ENCODE measurements at places on chromosomes 5 and 9.

GRCh38 chr5:115599502-115599901 is 2.8 kb downstream of the TICAM2 start:
- DNase-seq: no peak

DNA sequence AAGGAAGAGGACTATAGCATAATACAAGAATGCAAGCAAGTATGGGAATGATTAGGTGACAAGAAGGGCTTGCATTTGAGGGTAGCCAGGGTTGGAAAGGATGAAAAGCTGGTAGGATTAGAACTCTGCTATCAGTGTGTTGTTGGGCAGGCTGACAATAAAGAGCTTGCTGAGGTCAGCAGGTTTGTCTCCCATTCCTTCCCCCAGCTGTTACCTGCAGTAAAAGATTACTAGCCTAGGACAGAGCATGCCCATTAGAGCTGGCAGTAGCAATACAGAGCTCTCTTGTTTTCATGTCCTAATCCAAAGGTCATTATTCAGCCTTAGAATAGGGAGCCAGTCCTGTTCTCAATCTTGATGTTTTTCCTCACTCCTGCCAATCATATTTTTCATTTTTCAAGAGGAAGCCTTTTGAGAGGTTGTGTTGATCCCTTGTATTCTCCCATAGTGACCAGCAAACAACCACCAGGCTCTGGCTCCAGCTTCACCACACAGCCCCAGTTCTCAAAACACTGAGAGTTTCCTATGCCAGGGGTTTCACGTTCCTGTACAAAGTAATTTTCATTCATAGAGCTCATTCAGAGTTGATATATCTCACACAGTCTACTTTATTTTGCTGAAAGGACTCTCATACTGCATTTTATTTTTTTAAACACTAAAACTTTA is 71.7 kb downstream of the OR2K2 start:
- DNase-seq: no peak

DNA sequence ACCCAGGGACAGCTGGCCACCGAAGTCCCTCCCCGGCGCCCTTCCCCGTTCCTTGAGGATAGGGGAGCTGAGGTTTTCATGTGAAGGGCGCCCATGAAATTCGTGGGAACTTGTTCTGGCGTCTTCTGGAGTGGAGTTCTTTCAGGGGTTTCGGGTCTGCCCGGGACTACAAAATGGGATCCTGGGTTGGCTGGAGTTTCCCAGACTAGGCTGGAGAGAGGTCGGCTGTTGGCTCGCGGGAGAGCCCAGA is 3.6 kb upstream of the RGMB start:
- no peak for DNase-seq

DNA sequence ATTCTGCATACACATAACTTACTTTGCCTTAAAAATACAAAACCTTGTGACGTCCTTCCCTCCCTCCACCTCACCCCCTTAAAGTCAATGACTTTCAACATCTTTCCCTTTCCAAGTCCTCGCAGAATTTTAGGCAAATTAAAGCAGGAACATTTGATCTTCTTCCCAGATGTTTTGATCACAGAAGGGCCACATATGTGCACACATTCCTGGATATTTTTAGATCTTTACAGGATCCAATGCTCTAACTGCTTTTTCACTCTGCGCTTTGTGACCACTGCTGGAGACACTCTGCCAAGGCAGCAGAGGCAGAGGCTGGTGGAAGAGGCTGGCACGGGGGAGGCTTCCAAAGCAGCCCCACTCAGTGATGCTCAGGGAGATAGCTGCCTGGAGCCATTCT is 130.7 kb downstream of the SEC61B start:
- no peak for DNase-seq

GRCh38 chr5:94267350-94267899 is 351.0 kb downstream of the KIAA0825 start:
- DNase-seq: no peak

DNA sequence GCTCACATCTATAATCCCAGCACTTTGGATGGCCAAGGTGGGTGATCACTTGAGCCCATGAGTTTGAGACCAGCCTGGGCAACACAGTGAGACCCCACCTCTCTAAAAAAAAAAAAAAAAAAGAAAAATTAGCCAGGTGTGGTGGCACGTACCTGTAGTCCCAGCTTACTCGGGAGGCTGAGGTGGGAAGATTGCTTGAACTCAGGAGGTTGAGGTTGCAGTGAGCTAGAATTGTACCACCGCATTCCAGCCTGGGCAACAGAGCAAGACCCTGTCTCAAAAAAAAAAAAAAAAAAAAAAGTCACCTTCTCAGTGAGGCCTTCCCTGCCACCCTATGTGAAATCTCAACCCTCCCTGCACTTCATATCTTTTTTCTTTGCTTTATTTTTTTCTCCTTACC is 14.0 kb upstream of the SEPTIN8 start:
- DNase-seq: no peak

DNA sequence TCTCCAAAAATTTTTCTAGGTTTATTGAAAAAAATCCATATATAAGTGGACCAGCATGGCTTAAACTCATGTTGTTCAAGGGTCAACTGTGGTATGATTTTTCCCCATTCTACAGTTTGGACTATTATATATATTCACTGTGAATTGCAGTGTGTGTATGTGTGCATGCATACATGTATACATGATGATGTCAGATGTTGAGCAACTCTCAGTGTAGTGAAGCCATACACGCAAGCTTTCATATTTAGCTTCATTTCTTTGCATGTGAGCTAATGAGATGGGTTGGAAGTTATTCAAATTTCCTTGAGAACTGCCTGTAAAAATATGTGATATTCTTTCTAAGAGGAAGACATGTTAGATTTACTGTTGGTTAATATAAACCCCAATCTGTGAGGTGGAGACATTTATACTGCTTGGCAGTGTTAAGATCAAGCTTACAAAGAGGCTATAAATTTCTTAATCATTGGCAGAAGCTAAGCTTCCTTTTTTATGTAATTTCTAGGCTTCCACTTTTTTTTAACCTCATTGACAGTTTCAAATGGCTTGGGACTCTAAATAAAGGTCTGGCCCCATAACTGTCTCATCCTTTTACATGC is 134.8 kb downstream of the GABRG2 start:
- DNase-seq: no peak

GRCh38 chr5:170120576-170120975 is 14.9 kb downstream of the FOXI1 start:
- DNase-seq: peak; percentile 76

GRCh38 chr5:80964919-80965318 is 4.8 kb downstream of the RASGRF2 start:
- no peak for DNase-seq

DNA sequence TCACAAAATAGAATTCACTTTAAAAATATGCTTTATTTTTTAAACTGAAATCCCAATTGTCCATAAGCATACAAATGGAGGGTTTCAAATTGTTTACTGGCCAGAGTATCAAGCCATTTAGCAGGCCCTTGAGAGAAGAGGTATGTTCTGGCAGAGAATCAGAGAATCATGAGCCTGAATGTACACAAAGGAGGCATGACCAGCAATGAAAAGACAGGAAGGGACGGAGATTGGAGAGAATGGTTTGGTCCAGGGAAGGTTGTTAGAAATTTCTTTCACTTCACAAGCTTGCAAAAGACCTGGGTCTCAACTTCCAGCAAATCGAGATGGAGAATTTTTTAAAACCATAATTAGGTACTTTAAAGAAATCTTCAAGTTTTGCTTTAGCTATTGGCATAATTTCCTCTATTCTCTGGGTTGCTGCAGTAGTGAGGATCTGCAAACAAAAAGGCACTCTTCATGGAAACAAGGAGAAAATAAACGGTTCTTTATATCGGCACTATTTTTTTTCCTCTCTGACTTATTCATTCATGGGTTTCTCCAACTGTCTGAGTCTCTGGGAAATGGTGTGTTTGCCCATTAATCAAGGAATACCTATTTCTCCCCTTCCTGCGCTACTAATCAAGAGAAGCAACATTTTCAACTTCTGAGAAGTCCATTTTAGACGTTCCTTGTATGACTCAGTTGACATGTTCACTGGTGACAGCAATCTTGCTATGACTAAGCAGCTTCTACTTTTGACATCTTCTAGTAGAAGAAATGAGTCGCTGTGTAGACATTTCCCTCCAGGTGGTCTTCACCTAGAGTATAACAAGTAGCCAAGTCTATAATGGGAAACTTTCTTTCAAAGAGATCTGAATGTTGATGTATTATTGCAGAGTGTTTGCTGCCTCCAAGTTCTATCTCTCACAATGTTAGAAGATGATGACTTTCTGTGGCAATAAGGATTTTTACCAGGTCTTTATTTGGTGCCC is 23.1 kb upstream of the ERCC6L2 start:
- peak; percentile 11 for DNase-seq

DNA sequence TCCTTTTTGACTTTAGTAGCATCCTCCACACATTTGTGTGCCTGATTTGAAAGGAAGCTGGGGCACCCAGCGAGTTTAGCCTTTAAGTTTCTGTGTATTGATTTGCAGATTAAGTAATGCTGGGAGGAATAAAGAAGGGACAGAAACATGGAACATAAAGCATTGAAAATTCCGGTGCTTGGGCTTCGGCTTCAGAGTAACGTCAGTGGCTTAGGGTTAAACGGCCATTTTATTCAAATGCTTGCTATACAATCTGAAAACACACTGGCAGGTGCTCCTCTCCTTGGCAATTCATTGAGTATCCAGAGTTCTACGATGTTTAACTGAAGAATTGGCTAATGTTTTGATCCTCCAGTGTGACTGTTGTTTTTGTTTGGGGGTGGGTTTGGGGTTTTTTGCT is 58.0 kb upstream of the FSD1L start:
- DNase-seq: no peak

DNA sequence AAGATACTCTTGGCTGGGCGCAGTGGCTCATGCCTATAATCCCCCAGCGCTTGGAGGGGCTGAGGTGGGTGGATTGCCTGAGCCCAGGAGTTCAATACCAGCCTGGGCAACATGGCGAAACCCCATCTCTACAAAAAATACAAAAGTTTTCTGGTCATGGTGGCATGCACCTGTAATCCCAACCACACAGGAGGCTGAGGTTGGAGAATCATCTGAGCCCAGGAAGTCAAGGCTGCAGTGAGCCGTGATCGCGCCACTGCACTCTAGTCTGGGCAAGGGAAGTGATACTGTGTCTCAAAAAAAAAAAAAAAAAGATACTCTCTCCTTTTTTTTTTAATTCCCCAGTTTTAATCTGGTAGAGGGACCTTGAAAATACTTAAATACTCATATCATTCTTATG is 15.0 kb downstream of the ANKRD33B start:
- no peak for DNase-seq

GRCh38 chr5:36696059-36696673 is 89.8 kb downstream of the SLC1A3 start:
- peak; percentile 55 for DNase-seq

- DNase-seq: no peak
Observed at GRCh38 chr5:2105141-2105540, 222.4 kb upstream of the IRX4 start.

DNA sequence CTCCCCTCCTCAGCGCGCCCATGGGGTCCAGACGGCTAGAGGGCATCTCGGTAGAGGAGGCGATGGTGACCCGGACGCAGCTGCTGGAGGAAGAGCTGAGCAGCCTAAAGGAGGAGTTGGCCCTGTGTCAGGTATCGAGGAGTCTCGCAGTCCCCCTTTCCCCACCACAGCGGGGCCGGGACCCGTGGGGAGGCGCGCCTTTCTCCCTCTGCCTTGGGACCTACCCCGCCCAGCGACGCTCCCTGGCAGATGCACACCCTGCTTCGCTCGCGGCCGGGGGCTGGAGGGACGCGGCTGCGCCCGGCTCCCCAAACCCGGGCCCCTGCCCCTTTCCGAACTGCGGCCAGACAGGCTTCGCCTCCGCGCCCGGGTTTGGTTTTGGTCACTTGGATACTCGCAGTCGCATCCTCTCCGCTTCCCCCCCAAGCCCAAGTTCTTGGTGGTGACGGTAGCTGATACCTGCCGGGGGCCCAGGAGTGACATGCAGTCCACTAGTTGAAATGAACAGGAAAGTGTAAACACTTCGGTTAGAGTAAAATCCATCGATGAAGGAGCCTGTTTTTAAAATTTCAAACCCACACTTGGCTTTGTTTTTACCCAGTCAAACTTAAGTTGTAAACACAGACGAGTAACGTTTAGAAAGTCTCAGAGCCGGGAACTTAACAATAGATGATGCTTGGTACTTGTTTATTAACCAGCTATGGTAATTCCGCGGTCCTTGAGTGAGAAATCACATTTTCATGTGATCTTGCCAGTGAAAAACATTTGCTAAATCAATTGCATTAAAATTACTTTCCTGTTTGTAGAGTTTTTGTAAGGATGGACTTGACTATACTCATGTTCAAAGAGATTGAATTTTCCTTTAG is 688 bp downstream of the CNTLN start:
- DNase-seq: no peak

DNA sequence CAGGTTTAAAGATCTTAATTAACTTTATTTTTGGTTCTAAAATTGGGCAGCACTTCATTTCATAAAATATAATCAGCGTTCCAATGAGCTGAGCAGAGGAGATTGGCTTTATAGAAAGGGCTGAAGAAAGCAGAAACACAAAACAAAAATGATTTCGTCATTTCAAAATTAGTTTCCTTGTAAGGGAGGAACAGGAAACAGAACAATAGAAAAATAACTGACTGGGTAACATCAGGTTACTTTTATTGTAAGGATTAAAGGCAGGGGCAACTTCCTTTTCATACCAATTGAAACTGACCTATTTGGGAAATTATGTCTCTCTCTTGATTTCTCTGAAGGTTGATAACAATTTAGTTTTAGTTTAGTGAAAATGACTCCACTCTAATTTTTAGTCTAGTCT is 157.1 kb downstream of the ATP10B start:
- DNase-seq: no peak

GRCh38 chr9:134413890-134414623 is 87.8 kb downstream of the RXRA start:
- DNase-seq: no peak

DNA sequence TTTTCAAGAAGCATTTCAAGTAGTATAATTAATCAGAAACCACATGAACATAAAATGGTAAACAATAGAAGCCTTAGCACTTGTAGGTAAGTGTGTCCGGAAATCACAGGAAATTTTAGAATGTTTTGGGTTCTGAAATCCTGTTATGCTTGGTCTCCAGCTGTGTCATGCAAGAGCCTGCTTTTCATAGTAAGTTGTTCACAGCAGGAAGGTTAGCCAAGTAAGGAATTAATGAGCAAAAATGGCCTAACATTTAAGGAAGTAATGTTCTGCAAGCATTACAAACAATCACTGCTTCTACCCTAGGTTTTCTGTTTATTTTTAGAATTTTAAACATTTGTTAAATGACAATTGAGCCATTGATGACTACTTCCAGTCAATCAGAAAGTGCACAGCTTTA is 669.5 kb downstream of the SLCO4C1 start:
- DNase-seq: no peak

- DNase-seq: no peak
Observed at GRCh38 chr5:131230406-131230805, 33.4 kb upstream of the CDC42SE2 start.

DNA sequence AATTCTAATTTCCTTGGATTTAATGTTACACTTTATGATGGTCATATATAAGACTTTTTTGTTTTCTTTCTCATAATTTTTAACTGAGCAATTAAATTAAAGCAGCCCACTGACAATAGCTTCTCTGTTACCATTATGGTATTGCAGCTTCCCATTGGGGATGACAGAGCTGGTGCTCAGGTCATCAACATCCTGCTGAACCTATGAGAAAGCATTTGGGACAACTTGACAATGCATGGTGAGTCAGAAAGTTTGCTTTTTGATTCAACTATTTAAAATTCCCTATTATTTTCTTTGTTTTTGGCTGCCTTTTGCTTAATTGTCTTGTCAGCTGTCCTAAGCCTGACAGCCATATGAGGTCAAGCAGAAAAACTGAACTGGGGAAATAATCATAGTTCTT is 487.4 kb upstream of the RIOK2 start:
- no peak for DNase-seq
